ENCODE measurements at places on chromosomes 13 and 19.

- no peak for DNase-seq
Measured at GRCh38 chr13:26183416-26183815, 38.7 kb downstream of the RNF6 start.

GRCh38 chr19:41156207-41156606 is 36.8 kb upstream of the CYP2S1 start:
- DNase-seq, result no peak

DNA sequence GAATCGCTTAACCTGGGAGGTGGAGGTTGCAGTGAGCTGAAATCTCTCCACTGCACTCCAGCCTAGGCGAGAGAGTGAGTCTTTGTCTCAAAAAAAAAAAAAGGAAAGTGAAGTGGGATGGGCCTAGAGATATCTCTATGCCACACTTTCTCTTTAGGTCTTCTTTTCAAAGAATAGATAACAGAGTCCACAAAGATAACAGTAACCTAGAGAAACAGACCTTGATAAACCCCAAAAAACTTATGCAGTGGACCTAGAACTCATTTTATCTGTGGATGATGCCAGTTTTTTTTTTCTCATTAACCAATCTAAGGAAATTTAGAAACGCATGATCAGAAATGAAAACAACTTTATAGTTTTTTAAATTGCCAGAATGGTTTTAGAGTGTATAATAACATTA is 227.4 kb downstream of the LHFPL6 start:
- no peak for DNase-seq

DNA sequence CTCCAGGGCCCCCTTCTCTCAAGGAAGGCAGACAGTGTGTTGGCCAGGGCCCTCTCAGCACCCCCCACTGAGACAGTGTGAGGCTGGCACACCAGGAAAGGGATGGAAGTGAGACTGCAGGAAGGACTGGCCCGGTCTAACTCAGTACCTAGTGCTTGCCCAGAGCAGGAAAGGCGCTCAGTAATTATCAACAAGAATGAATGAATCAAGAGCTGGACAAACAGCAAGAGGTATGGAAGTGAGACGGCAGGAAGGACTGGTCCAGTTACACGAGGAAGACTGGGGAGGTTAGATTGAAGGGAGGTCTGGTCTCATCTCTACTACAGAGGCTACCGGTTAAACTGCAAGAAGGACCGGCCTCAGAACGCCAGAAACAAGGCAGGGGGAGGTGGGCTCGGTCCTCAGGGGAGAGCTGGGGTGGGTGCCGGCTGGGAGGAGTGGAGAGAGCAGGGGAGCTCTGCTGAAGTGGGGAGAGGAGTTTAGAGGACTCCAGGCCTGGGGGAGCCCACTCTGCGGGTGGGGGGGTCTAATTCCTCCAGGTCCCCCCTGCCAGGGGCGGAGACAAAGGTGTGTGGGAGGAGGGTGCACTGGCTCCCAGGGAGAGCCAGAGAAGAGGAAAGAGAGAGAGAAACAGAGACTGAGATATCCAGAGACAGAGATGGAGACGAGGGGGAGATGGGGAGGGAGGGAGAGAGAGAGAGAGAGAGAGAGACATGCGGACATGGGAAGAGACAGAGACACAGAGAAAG is 1.1 kb downstream of the SLC8A2 start:
- DNase-seq, result no peak

DNA sequence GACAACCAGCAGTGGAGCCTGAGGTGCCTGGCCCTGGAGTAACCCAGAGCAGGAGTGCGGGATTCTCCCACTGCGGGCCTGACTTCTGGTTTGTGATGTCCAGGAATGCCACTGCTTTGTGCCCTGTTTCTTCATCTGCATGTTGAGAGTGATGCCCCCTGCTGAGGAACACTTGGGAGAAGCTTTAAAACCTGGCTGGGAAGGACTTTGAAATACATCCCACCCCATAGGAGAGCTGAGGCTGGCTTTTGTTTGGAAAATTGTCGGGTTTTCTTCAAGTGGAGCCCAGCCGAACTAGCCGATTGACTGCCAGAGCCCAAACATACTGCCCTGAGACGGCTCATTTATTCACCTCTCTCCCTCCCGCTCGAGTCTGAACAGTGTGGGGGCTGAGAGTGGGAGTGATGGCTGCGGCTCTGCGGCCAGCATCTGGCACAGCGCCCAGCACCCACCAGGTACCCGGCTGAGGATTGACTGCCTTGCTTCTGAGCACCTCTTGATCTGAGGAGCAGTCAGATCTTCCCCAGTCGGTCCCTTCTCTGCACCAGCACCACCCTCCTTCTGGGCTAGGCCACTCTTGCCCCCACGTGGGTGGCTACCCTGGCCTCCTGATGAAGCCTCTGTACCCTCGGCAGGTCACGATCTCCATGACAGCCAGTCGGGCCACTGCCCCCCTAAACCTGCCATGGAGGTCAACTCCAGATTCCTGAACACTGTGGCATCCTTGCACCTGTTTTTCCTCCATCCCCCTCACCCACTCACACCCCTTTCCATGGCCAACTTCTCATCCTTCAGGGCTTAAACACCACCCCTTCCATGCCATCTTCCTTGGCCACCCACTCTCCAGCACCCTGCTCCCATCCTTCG is 148.9 kb downstream of the SIPA1L3 start:
- DNase-seq, result peak; percentile 53

GRCh38 chr19:13014101-13014920 is 19.0 kb downstream of the NFIX start:
- DNase-seq, result no peak

All from NCI-H510A treated with DMSO at 0.1 percent for 48 hours (cell line).